Purkinje cell (primary cell): ENCODE measurements at places on chromosomes 16 and 17. TPM values are rescaled to one million over a fixed set of nuclear protein-coding genes. Genes with fewer than 3 reads are reported as not detected.

Gene SLC5A11
- polyA plus RNA-seq: 18.1 and 21.3 TPM in 2 replicates

Gene ZFP3
- polyA plus RNA-seq: 2.5 and 3.4 TPM in 2 replicates

Gene CDH16
- not detected in 2 replicates for polyA plus RNA-seq

Gene SPAG5
- polyA plus RNA-seq: 202 and 262 TPM in 2 replicates

Gene OXLD1
- 5.8 and 21.7 TPM in 2 replicates for polyA plus RNA-seq

Gene KRT32
- polyA plus RNA-seq: not detected in 2 replicates

Gene SEPTIN12
- polyA plus RNA-seq: not detected in 2 replicates

Gene ITPRIPL2
- not detected in 2 replicates for polyA plus RNA-seq

Gene XAF1
- not detected in 2 replicates for polyA plus RNA-seq

Gene IL21R
- not detected in 2 replicates for polyA plus RNA-seq

Gene MT3
- polyA plus RNA-seq: 349 and 352 TPM in 2 replicates

Gene CLEC3A
- polyA plus RNA-seq: not detected in 2 replicates

Gene ITGB3
- not detected in 2 replicates for polyA plus RNA-seq

Gene INCA1
- polyA plus RNA-seq: 2.1 and 2.5 TPM in 2 replicates

Gene NDUFAB1
- polyA plus RNA-seq: 471 and 500 TPM in 2 replicates

Gene MYCBPAP
- not detected in 2 replicates for polyA plus RNA-seq

Gene DNAAF1
- polyA plus RNA-seq: 0.07 and 2.7 TPM in 2 replicates

Gene GJD3
- polyA plus RNA-seq: not detected in 2 replicates

Gene TMED6
- not detected in 2 replicates for polyA plus RNA-seq

Gene CCR7
- polyA plus RNA-seq: not detected in 2 replicates

Gene GJC1
- polyA plus RNA-seq: 0.67 and 1.5 TPM in 2 replicates

Gene AIPL1
- polyA plus RNA-seq: not detected in 2 replicates

Gene CIBAR2
- 1.3 TPM in 1 of 2 replicates, not detected in the other for polyA plus RNA-seq

Gene TM4SF5
- not detected in 2 replicates for polyA plus RNA-seq

Gene CHST5
- 0.14 TPM in 1 of 2 replicates, not detected in the other for polyA plus RNA-seq

Gene NCBP3
- 6.3 and 8.6 TPM in 2 replicates for polyA plus RNA-seq

Gene VASN
- polyA plus RNA-seq: 0.11 TPM in 1 of 2 replicates, not detected in the other

Gene ZNF500
- 0.11 and 1.2 TPM in 2 replicates for polyA plus RNA-seq

Gene KRTAP4-12
- polyA plus RNA-seq: not detected in 2 replicates

Gene TERB1
- 0.34 TPM in 1 of 2 replicates, not detected in the other for polyA plus RNA-seq

Gene SPN
- not detected in 2 replicates for polyA plus RNA-seq

Gene SCNN1G
- polyA plus RNA-seq: not detected in 2 replicates
